ENCODE measurements at places on chromosomes 11 and 22. TPM values are rescaled to one million over a fixed set of nuclear protein-coding genes. Genes with fewer than 3 reads are reported as not detected.

The RASSF7 gene
- total RNA-seq = 8.7 TPM

The MIOX gene
- total RNA-seq = not detected

The SMTNL1 gene
- total RNA-seq = not detected

The TYMP gene
- 21.7 TPM for total RNA-seq

The SERPING1 gene
- 87.0 TPM for total RNA-seq

Data from heart left ventricle (tissue), 16 donors.